ENCODE measurements at places on chromosomes 5 and 9.

DNA sequence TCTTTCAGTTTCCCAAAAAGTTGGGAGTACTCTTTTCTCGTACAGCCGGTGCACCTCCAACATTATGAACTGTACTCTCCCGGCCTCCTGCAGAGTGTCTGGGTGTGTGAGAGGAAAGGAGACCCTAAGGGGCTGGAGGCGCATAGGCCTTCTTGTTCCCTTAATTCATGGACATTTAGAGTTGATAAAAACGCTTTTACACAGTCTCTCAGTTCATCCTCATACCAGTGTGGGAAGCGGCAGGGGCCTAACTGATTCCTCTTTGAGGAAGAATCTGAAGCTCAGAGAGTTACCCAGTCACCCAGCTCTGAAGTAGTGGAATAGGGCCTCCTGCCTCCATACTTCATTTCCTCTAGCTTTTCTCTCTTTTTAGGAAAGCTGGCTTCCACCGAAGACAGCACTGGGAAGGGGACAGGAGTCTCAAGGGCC is 3.3 kb downstream of the MCIDAS start:
- DNase-seq: no peak

DNA sequence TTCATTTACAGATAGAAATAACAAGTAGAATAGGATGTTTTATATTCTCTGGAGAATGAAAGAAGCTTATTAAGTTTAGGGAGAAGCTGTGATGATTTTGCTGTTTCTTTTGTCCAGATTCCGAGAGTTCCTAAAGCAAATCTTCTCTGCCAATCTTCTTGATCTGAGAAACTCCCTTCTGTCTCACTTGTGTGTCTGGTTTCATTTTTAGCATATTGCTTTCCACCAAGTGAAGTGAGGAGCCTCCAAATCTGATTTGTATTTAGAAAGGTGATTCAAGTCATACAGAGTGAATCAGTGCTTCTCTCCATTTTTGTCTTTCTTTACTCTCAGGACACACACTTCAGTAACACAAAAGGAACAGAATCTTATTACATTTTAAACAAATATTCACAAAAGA is 48.4 kb downstream of the STX17 start:
- no peak for DNase-seq

- DNase-seq: no peak
Measured at GRCh38 chr5:76986825-76987526, 34.1 kb downstream of the CRHBP start.

DNA sequence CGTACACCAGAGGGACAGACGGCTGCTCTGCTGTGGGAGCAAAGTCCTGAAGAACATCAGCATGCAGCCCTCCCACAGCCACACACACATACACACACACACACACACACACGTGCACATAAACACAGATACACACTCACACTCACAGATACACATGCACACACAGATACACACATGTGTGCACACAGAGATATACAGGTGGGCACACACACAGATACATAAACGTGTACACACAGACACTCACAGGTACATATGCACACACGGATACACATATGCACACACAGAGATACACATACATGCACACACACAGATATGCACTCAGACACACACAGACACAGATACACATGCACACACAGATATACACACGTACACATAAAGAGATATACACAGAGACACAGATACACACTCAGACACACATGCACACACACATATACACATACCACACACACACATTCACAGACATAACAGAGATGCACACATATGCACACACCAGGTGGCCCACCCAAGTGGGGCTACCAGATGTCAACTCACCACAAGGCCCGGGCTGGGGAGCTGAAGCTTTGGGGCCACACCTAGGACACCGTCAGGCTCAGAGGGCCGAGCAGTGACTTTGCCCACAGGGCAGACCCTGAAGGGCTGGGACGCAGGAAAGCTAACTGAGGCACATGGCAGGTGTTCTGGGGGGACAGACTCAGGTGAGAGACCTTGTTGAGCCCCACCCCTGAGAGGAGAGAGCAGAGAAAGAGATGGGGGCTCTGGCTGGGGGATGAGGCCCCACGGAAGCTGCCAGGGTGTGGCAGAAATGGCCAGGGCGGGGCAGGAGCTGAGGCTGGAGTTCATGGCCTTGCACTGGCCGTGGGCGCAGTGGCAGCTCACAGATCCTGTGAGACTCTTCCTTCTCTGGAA is 148.6 kb upstream of the PPP1R26 start:
- no peak for DNase-seq

- no peak for DNase-seq
Measured at GRCh38 chr9:114522286-114522685, 17.0 kb upstream of the WHRN start.

DNA sequence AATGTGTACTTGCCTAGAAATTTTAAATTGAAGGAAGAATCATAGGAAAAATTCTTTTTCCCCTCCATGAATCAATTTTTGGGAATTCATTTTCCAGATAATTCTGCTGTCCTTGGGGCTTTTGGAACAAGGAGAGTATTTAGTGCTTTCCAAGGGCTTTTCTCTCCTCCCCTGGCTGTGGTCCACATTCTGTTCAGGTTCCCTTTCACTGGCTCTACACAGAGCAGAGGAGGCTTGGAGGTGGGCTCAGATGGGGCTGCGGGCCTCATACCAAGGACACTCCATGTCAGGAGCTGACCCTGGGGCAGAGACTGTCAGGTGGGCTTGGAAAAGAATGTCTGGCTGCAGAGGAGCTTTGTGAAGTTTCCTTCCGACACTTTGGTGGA is 128.1 kb downstream of the GADD45G start:
- no peak for DNase-seq

DNA sequence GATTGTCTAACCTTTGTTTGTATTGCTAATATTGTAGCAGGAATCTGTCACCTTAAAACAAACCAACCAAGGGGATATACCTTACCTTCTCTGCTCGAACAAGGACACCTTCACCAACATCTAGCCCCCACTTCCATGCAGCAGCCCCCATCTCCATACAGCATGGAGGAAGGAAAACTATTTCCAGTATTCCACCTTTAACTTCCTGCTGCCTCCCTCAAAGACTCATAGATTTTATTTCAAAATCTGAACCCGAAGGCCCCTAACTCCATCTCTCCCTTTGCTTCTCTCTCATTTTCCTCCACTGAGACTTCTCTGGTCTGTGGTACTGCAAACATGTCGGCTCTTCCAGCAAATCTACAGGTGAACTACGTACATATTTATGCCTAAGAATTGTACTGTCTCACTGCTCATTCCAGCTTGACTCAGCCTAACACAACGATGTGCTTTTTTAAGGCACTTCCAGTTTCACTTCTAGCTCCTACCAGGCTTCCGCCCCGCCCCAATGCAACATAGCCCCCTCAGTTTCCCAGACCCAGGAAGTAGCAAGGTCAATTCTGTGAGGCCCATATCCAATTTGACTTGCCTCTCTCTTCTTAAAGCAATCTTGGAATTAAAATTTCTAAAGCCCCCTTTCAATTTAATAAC is 70.7 kb upstream of the RNF38 start:
- peak; percentile 81 for DNase-seq

DNA sequence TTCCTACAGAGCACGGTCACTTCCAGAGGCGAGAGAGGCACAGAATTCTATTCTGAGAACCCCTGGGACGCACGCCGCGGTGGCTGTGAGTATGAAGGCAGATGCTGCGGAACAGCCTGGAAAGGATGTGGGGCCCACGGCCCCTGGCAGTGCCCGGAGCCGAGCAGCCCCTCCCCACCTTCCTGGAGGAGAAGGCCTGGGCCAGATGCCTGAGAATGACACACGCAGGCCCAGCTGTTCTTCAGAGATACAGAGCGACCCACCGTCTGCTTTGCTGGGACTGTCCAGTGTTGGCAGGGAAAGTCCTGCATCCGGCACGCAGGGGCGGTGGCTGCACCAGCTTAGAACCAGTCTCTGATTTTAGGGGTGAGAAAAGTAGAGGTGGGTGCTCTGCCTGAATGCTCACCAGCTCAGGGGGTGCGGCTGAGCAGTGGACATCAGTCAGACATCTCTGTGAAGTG is 116.7 kb upstream of the LPCAT1 start:
- no peak for DNase-seq

DNA sequence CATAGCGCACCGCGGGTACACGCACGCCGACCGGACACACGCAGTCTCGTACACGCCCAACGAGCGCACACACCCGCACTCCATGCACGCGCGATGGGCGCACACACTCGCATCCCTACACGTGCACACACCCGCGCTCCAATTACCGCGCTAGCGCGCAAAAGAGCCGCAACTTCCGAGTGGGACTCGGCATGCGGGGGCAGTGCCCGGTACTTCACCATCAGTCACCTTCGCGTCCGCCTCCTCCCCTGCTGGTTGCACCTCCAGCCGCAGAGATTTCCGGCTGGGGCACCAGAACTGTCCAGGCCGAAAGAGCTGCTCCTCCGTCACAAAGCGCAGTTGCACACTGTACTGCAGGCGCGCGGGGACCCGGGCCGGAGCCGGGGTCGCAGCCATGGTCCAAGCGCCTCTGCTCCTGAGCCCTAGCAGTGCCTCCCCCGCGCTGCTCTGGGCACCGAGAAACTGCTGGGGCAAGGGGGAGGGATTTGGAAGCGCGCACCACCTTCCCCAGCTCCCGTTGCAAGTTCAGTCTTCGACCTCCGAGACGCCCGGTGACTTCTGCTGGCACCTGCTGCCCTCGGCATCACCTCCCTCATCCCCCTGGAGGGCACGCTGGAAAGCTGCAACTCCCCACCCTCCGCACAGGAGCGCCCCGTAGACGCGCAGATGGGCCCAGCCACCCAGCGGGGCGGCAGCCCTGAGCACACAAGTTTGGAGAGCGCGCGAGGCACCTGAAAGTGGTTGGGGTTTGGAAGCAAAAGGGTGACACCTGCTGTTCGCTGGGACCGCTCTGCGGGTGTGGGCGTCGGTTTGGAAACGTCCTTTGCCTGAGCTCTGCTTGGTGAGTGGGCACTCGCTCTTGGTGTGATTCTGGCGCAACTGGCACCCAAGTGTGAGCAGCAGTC is 337.4 kb upstream of the PUM3 start:
- peak; percentile 42 for DNase-seq

- DNase-seq: no peak
Measured at GRCh38 chr9:69034071-69034470, 1.5 kb upstream of the FXN start.

GRCh38 chr5:153964880-153965645 is 73.6 kb downstream of the FAM114A2 start:
- DNase-seq: peak; percentile 55

GRCh38 chr9:121725008-121725775 is 73.8 kb downstream of the DAB2IP start:
- no peak for DNase-seq

DNA sequence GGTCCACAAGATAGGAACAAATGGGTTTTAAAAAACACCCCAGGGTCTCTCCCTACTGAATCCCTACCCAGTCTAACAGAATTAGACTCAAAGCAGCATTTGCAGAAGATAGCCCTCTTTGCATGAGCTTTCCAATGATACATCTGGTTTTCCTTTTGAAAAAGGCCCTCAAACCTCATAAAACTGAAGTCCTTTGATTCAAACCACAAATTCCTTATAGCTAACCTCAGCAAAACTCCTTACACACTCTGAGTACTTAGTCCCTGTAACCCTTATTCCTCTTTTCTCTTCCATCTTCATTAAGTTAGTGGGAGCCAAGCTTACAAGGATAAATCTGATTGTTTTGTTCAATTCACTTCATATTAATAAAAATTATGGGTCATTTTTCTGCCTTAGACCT is 90.5 kb upstream of the TNC start:
- DNase-seq: no peak
